ENCODE measurements at places on chromosomes 1 and 21.

- DNase-seq: no peak
Measured at GRCh38 chr21:44618909-44619308, 7.0 kb downstream of the KRTAP10-8 start.

GRCh38 chr1:3477241-3477995 is 23.0 kb downstream of the ARHGEF16 start:
- DNase-seq: no peak

GRCh38 chr1:154497026-154497806 is 4.8 kb upstream of the TDRD10 start:
- peak; percentile 8 for DNase-seq

DNA sequence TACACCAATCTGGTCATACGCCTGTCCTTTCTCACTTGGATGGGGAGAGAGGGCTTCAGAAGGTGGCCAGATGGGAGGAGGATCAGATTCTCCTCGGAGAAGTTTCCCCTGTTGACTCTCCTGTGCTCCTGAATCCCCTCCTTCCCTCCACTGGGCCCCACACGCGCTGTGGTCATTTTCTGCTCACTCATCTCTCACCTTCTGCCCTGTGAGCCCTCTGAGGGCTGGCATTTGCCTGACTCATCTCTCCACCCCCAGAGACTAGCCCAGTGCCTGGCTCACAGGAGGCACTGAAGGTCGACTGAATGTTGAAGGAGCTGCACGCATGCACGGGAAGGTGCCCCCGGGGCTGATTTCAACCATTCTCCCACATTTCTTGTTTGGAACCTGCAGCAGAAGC is 14.2 kb downstream of the ABCA4 start:
- DNase-seq: no peak

- no peak for DNase-seq
Measured at GRCh38 chr1:220991959-220992704, 112.9 kb downstream of the HLX start.

- DNase-seq: peak; percentile 24
Measured at GRCh38 chr1:36384542-36385409, 948 bp downstream of the STK40 start.

DNA sequence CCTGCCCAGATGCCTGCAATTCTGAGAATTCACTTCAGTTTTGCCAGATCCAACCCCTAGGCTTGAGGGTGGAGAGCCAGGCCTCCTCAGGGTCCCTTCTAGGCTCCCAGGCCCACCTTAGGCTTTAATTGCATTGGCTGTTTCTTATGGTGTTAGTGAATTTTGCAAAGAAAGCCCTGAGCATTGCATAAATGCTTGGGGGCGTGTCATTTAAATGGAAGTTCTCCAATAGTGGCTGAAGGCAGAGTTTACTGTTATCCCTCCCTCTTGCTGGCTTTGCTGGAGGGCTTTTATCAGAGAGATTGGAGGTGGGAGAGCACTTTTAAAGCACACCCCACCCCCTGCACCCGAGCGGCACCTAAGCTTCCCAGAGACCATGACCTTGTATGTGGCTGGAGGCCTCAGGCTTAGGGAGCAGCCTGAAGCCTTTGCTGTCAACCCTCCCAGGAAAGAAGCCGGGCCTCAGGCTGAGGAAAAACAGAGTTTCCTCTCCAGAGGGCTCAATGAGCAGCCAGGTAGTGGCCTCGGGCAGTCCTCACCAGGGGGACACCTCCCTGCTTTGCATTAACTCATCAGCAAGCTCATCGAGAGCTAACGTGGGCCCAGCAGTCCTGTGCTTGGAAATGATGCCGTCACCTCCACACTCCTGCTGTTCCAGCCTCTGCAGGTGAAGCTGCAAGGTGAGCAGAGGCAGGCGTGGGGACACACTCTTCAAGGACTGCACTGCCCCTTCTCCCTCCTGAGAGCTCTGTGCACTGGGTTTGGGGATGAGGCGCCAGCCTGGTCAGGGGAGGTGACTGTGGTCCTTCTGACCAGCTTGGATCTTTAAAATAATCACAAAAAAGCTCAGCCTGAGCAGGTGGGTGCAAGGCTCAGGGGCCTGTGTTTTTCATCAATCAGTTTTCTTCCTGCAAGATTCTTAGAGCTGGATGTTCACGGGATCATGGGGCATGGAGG is 58.0 kb downstream of the STUM start:
- peak; percentile 27 for DNase-seq

GRCh38 chr1:197933016-197933415 is 15.8 kb downstream of the LHX9 start:
- DNase-seq: no peak

GRCh38 chr1:223299553-223299952 is 64.4 kb downstream of the SUSD4 start:
- no peak for DNase-seq

DNA sequence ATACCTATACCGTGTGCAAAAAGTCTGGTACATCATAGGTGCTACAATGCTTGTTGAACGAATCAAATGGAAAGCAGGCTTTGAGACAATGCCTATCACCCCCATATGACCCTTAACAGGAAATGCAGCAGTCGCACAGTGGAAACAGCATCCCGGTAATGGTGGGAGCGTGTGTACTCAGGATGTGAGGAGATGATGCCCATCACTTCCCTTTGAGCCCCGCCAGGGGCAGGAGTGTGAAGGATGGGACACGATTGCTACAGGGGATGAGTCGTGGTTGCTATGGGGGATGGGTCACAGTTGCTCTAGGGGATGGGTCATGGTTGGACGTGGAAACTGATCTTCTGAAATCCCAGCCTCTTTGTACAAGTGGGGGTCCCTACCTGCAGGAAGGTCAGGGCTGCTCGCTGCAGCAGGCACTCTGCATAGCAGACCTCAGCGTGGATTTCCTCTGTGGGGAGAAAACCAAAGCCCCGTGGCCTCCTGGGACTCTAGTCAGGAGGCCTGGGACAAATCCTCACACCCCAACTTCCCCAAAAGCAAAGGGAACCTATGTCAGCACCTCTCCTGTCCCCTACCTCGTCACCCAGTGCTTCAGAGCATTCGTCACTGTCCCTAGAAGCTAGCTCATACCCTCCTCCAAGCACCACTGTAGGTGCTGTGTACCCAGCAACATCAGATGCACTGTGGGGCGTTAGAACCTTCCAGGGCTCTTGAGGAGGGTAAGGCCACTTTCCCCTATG is 19.3 kb downstream of the TTC39A start:
- DNase-seq: no peak

- DNase-seq: no peak
Measured at GRCh38 chr1:234588386-234588785, 21.6 kb downstream of the IRF2BP2 start.

DNA sequence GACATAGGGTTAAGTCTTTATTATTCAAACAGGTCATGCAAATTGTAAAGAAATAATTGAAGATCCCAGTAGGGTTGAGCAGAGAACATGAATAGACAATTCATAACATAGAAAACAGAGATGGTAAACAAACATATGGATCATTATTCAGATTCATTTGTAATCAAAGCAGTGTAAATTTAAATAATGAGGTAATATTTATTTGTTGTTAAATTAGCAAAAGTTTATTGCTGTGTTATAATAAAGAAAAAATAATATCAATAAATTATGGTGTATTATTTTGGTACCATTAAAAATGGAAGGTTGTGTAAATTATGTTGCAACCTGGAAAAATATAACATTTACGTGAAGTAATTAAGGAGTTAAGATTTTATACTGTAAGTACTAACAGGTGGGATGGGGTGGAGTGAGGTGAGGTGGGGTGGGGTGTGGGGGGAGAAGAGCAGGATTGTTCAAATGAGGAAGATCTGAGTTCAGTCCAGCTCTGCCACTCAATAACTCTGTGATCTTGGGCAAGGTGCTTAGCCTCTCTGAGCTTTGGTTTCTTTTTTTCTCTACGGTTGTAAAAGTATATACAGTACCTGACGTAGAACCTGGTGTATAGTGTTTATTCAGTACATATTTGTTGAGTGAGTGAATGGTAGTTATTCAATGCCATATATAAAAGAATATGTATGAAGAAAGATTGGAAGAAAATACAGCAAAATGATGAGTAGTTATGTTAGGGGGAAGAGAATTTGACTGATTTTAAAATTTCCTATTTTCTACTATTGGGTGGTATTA is 140.3 kb upstream of the KIF26B start:
- DNase-seq: no peak

- peak; percentile 84 for DNase-seq
Measured at GRCh38 chr1:40404670-40405462, 31.3 kb downstream of the SMAP2 start.

All from choroid plexus epithelial cell (primary cell).